Activated naive CD8-positive, alpha-beta T cell treated with anti-CD3 and anti-CD28 coated beads, Interleukin-2, amount 10 ng/mL, durations not matched to agents 7 days and 5 days (primary cell): ENCODE measurements at places on chromosomes 4 and X. TPM values are rescaled to one million over a fixed set of nuclear protein-coding genes. Genes with fewer than 3 reads are reported as not detected.

Gene CYTL1
- total RNA-seq: not detected

Gene CXorf49
- not detected for total RNA-seq

Gene SMIM14
- total RNA-seq: 7.2 TPM

DNA sequence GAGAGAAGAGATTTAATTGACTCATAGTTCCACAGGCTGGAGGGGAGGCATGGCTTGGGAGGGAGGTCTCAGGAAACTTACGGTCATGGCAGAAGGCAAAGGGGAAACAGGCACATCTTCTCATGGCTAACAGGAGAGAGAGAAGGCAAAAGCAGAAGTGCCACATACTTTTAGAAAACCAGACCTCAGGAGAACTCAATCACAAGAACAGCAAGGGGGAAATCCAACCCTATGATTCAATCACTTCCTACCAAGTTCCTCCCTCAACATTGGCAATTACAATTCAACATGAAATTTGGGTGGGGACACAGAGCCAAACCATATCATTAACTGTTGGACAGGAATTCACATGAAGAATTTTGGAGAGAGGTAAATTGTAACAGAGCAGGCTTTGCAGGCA, 485.3 kb upstream of the PITX2 start:
- no peak for DNase-seq

GRCh38 chr4:152150214-152150613, 385.7 kb downstream of the FBXW7 start:
- no peak for DNase-seq
